ENCODE measurements at places on chromosomes 7 and 10.

- DNase-seq: no peak
Observed at GRCh38 chr10:77080361-77081027, 557.1 kb downstream of the KCNMA1 start.

DNA sequence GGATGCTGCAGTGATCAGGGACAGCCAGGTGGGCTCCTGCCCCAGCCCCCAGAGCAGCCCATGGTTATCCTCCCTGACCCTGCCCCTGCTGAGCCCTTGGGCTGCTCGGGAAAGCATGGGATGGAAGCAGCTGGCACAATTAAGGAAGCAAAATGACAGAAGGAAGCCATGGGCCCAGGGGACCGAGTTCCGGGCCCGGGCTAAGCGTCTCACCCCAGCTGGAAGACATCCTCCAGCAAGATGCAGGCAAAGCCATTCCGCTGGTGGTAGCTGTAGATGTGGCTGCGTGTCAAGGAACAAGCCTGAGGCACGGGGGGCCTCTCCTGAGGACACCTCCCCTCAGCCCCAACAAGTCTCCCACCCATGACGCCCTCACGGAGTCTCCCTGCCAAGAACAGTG, 1.1 kb downstream of the ATG9B start:
- DNase-seq: no peak

DNA sequence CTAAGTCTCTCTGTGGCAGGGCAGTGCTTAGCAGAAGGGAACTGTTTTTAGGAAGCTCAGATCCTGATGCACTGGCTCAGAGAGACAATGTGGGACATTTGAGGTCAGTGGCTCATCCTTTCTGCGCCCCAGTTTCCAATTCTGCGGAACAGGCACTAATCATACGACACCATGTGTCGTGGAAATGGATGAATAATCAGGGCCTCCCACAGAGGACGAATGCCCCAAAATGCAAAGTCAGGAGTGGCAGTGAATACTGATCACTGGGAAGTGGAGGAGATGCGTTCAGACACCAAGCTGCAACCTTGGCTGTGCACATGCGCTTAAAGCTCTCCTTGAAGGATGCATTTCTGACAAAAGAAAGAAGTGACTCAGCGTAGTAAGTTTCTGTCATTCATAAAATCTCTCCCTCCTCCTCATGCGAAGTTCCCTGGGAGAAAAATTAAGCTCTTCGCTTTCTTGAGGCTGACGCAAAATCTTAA, 21.9 kb upstream of the ECHDC3 start:
- DNase-seq: no peak

- no peak for DNase-seq
Observed at GRCh38 chr10:127619546-127620325, 70.6 kb downstream of the NPS start.

Measured in SW480 (cell line).